ENCODE measurements at places on chromosomes 4 and X. TPM values are rescaled to one million over a fixed set of nuclear protein-coding genes. Genes with fewer than 3 reads are reported as not detected.

GRCh38 chrX:23797371-23798128 is 14.6 kb downstream of the SAT1 start:
- DNase-seq: no peak
- H3K4me3 ChIP-seq: no peak overlapping the region
- H3K27ac ChIP-seq: no peak overlapping the region

GRCh38 chr4:151770154-151770553 is 9.3 kb upstream of the GATB start:
- no peaks in the 10 kb centered on the region for H3K36me3 ChIP-seq
- no peaks in the 10 kb centered on the region for H3K4me1 ChIP-seq
- peaks cover 2% of the 10 kb centered on the region for H3K27me3 ChIP-seq

GRCh38 chr4:79666875-79667274 is 258.8 kb upstream of the GK2 start:
- no peaks in the 10 kb centered on the region for H3K27me3 ChIP-seq
- H3K27ac ChIP-seq: no peak overlapping the region
- no peaks in the 10 kb centered on the region for H3K36me3 ChIP-seq

GRCh38 chr4:129136433-129136832 is 40.5 kb downstream of the C4orf33 start:
- no peak for DNase-seq
- no peak overlapping the region for H3K4me3 ChIP-seq
- no peak overlapping the region for H3K27ac ChIP-seq
- no peaks in the 10 kb centered on the region for H3K36me3 ChIP-seq

GRCh38 chrX:10557166-10557565 is 63.2 kb downstream of the MID1 start:
- H3K27ac ChIP-seq: no peak overlapping the region
- no peak overlapping the region for H3K4me3 ChIP-seq
- no peaks in the 10 kb centered on the region for H3K36me3 ChIP-seq
- DNase-seq: no peak
- H3K27me3 ChIP-seq: no peaks in the 10 kb centered on the region

GRCh38 chr4:41236032-41236431 is 20.7 kb upstream of the UCHL1 start:
- H3K4me1 ChIP-seq: no peaks in the 10 kb centered on the region
- no peak for DNase-seq
- no peaks in the 10 kb centered on the region for H3K36me3 ChIP-seq

DNA sequence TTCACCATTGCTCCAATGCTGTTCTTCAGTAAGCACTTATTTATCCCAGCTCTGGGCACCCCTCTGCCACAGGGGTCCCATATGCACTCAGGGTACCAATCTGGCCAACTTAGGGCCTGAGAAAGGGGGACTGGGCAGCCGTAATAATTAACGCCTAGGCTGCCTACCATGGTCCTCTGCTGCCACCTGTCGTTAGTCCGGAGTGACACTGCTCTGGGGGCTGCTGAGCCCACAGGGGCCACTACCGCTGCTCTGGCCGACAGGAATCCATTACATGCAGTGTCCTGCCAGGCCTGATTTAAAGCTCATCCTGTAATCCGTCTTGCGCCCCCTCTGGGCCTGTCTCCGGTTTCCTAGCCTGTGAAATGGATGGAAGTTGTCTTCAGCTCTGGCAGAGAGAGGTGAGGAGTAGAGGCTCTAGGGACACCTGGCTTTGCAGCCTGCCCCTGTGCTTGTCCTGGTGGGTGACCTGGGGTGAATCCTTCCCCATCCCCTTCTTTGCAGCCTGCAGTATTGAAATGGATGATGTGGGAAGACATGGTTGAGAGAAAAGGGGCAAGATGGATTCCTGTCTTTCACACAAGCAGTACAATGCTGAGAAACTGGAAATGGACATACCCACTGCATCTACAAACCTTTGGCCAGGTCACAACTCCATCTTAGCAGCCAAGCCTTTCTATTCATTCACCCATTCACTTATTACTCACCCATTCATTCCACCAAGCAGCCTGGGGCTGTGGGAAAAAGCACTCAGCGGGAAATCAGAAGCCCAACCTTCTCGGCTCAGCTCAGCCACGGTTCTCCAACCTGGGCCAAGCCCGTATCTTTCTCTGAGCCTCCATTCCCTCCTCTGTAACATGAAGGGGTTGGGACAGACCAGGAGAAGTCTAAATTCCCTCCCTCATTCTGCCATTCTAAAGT is 116.3 kb upstream of the NALF2 start:
- peak; percentile 36 for DNase-seq
- no peaks in the 10 kb centered on the region for H3K27me3 ChIP-seq
- no peak overlapping the region for H3K27ac ChIP-seq
- no peak overlapping the region for H3K4me3 ChIP-seq
- no peaks in the 10 kb centered on the region for H3K4me1 ChIP-seq

INTU gene
- 2.0 TPM for total RNA-seq

All from psoas muscle (tissue), 8 donors.